ENCODE measurements at places on chromosomes 1 and 21.

GRCh38 chr1:154859151-154859785 is 10.8 kb downstream of the KCNN3 start:
- no peak for DNase-seq

GRCh38 chr1:224815647-224816046 is 113.8 kb upstream of the DNAH14 start:
- DNase-seq = no peak

DNA sequence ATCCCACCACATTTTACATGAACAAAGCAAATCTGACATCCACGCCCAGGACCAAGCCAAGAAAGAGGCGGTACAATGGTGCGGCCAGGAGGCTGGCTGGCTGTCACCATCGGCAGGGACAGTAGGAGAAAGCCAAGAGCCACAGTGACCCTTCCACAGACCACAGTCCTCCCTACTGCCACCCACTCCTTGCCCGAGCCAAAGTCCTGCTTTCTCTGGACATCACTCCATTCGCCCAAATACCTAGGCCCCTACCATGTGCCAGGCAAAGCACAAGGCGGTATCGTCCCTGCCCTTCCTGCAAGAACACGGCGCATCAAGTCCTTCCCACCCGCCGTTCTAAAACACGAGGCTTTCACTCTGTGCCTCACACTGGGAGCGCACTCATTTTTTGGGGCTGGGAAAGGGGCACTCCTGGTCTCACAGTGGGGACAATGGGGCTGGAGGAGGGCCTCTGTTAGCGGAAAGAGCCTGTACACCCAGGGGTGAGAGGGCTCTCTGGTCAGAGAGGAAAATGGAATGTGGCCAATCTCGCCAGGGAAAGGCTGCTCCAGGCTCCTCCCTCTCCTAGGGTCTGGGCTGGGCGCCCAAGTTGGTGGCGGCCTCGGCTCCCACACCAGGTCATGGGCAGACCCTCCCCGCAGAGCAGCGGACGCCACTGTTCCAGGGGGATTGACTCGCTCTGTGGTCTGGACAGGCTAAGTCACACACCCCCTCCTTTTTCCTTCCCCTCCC is 26.5 kb downstream of the SSBP3 start:
- no peak for DNase-seq

- DNase-seq = peak; percentile 58
These were observed 32.3 kb downstream of the KIAA2013 start for GRCh38 chr1:11893907-11894251.

DNA sequence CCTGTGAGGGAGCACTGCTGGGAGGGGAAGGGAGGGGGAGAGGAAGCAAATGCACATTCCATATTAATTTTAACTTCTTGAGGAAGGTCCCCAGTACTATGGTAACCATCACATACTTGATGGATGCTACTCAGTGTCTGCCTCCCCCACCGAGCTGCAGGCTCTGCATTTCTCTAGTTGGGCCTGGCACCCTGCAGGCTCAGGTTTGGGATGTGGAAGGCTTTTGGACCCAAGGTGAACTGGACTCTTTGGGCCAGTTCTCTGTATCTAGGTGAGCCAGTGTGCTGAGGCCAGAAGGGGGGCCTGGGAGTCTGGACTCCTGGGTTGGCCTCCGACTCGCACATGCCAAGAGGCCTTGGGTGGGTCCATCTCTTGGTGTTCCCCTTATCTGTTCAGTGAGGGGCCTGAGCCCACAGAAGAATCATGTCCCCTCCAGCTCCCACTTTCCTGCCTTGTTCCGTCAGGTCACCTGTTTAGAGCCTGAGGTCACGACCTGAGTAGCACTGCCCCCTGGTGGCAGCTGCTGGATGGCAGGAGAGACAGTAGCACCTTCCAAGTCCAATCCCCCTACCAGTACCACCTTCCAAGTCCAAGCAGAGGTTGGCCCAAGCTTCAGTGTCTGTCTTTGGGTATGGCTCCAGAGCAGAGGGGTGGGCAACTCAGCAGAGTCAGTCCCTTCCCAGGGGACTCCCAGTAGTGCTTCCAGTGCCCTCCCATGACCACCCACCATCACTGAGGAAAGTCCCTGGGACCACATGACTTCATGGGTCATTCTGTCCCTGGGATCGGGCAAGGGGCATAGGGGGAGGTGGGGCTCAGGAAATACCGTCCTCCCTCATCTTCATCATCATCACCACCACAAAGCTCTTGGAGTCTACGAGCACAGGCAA is 241.8 kb downstream of the TRABD2B start:
- peak; percentile 47 for DNase-seq

GRCh38 chr1:244138399-244138798 is 87.3 kb downstream of the ZBTB18 start:
- no peak for DNase-seq

GRCh38 chr1:30816211-30817076 is 58.9 kb upstream of the LAPTM5 start:
- no peak for DNase-seq

GRCh38 chr1:90526954-90527353 is 190.1 kb downstream of the BARHL2 start:
- DNase-seq = no peak

DNA sequence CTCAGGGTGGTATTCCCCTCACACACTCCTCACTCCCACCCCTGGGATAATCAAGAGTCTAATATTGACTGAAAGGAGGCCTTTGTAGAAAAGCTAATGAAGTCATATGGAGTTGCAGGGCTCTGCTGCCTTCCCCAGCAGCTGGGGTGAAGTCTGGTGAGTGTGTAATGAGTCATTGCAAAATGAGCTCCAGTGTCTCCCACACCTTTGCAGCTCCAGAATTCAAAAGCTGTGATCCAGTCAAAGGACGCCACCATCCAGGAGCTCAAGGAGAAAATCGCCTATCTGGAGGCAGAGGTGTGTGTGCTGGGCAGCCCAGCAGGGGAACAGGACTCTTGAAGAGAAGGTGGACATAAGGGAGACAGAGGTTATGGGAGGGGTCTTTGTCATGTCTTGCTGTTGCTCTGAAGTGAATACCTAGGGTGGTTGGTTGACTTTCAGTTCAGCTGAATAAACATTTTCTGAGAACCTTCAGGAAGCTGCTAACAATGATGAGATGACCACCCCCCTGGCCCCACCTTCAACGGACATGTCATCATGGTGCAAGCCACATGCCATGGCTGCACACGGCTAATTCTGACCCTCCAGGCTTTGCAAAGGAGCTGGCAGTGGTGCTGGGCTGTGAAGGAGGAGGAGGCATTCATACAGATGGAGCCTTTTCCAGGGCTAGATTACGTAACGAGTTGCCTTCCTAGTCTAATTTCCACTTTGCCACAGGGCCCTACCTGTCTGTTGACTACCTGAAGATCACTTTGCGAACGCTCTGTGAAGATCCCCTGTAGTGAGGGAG is 32.2 kb upstream of the SNX27 start:
- no peak for DNase-seq

GRCh38 chr1:221246628-221247415 is 367.6 kb downstream of the HLX start:
- no peak for DNase-seq

- DNase-seq = no peak
These were observed 231.7 kb upstream of the B3GALT2 start for GRCh38 chr1:193417945-193418744.

- no peak for DNase-seq
These were observed 28.3 kb downstream of the LRRC3 start for GRCh38 chr21:44483288-44484237.

GRCh38 chr1:13901597-13901996 is 201.6 kb downstream of the PRDM2 start:
- DNase-seq = no peak

GRCh38 chr1:54016343-54017282 is 1.4 kb downstream of the LDLRAD1 start:
- DNase-seq = no peak

GRCh38 chr21:42041711-42042110 is 29.4 kb upstream of the UMODL1 start:
- DNase-seq = no peak

GRCh38 chr1:20896826-20897225 is 109.7 kb upstream of the HP1BP3 start:
- no peak for DNase-seq

DNA sequence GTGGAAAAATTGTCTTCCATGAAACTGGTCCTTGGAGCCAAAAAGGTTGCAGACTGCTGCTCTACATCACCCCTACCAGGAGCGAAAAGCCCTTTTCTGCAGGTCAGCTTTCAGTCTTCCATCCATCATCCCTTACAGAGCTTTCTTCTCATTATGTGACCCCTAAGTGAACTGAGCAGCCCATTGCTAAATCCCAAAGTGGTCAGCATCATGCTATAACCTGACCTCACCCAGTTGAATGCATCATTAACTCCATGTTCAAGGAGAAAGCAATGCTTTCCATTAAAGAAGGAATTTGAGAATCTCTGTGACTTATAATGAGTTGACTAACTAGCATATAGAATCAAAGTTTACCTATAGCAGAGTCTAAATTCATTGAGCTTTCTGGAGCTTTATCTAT is 10.4 kb upstream of the IL24 start:
- DNase-seq = no peak

Data from stimulated activated CD8-positive, alpha-beta memory T cell treated with anti-CD3 and anti-CD28 coated beads, Interleukin-2, amount 100 ng/mL, for 48 hours (primary cell).